Smooth muscle cell of trachea (primary cell): ENCODE measurements at places on chromosomes 7 and 10. TPM values are rescaled to one million over a fixed set of nuclear protein-coding genes. Genes with fewer than 3 reads are reported as not detected.

ZPBP gene
- total RNA-seq, result not detected in 2 replicates

SPDYE16 gene
- total RNA-seq, result 0.33 and 0.44 TPM in 2 replicates

TYSND1 gene
- total RNA-seq, result 12.1 and 19.0 TPM in 2 replicates

GFRA1 gene
- total RNA-seq, result 0.15 and 0.50 TPM in 2 replicates

GRID1 gene
- under 0.01 TPM in 1 of 2 replicates, not detected in the other for total RNA-seq

FOXP2 gene
- total RNA-seq, result 10.9 and 11.9 TPM in 2 replicates

PRKAR2B gene
- total RNA-seq, result 5.8 and 6.4 TPM in 2 replicates

MOGAT3 gene
- not detected in 2 replicates for total RNA-seq

ASB15 gene
- not detected in 2 replicates for total RNA-seq

ZNF488 gene
- total RNA-seq, result under 0.01 TPM in 1 of 2 replicates, not detected in the other

AGBL3 gene
- total RNA-seq, result 0.83 and 1.7 TPM in 2 replicates

AGR2 gene
- total RNA-seq, result not detected in 2 replicates

SPACDR gene
- total RNA-seq, result 0.73 and 2.6 TPM in 2 replicates

SNX10 gene
- 0.15 and 0.17 TPM in 2 replicates for total RNA-seq

EVX1 gene
- not detected in 2 replicates for total RNA-seq

CPN1 gene
- total RNA-seq, result not detected in 2 replicates

FAM25G gene
- not detected in 2 replicates for total RNA-seq

WDR86 gene
- total RNA-seq, result 3.8 TPM in 1 of 2 replicates, not detected in the other

SLC13A4 gene
- 0.33 and 1.2 TPM in 2 replicates for total RNA-seq

FKBP6 gene
- not detected in 2 replicates for total RNA-seq

ATRNL1 gene
- total RNA-seq, result 0.66 and 1.5 TPM in 2 replicates

GIMAP4 gene
- total RNA-seq, result 2.0 TPM in 1 of 2 replicates, not detected in the other

ARHGEF5 gene
- total RNA-seq, result 3.3 and 4.5 TPM in 2 replicates

TWIST1 gene
- total RNA-seq, result 76.5 and 118 TPM in 2 replicates

OR6V1 gene
- not detected in 2 replicates for total RNA-seq

CPA1 gene
- total RNA-seq, result not detected in 2 replicates

RET gene
- total RNA-seq, result 1.6 and 1.8 TPM in 2 replicates

H2BK1 gene
- total RNA-seq, result not detected in 2 replicates

SAMD9L gene
- total RNA-seq, result 17.3 and 21.0 TPM in 2 replicates

VWDE gene
- total RNA-seq, result 0.15 TPM in 1 of 2 replicates, not detected in the other

CNPY1 gene
- not detected in 2 replicates for total RNA-seq

WIPF3 gene
- total RNA-seq, result under 0.01 and 0.15 TPM in 2 replicates

FAM24B gene
- 4.1 and 4.2 TPM in 2 replicates for total RNA-seq

ACADSB gene
- 8.1 and 14.0 TPM in 2 replicates for total RNA-seq

RGS10 gene
- 55.7 and 58.5 TPM in 2 replicates for total RNA-seq

EIF4EBP2 gene
- 31.6 and 34.2 TPM in 2 replicates for total RNA-seq

PPP1R17 gene
- not detected in 2 replicates for total RNA-seq

DNAH11 gene
- under 0.01 and 1.5 TPM in 2 replicates for total RNA-seq

HOXA6 gene
- not detected in 2 replicates for total RNA-seq

ABCB4 gene
- total RNA-seq, result 4.6 and 4.8 TPM in 2 replicates

NYAP1 gene
- 1.3 and 3.5 TPM in 2 replicates for total RNA-seq

IDI2 gene
- total RNA-seq, result not detected in 2 replicates

HTRA1 gene
- total RNA-seq, result 159 and 177 TPM in 2 replicates

TRIM50 gene
- total RNA-seq, result not detected in 2 replicates
